ENCODE measurements at places on chromosomes 5 and 9.
A peak's percentile ranks its signal among the peaks of the same experiment; 100 is the strongest.

GRCh38 chr5:143229896-143230675 lies 173.4 kb downstream of the NR3C1 start:
- peak; percentile 45 for DNase-seq

DNA sequence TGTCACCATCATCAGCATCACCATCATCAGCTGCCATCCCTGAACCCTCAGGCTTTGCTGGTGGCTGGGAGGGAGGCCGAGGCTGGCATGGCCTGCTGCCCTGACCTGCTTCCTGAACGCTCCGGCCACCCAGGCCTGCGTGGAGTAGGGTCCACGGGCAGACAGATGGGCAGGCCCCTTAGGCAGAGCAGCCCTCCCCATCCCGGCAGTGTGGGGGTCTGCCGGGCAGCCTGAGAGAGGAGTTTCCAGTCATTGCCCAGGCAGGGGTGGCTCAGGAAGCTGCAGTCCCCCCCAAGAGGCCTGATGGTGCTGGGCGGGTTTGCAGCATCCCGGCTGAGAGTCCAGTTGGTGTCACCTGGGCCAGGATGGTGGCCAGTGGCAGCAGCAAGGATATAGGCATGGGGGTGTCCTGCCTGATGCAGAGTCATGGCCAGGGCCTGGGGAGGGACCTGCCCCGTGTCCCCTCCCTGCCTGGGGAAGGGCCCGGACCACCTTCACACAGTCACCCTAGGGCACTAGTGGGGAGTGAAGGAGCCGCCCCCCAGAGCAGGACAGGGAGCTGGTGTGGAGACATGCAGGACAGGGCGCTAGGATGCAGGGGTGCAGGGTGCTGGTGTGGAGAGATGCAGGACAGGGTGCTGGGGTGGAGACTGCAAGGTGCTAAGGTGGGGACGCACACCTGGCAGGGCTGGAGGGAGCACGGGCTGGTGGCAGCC lies 7.7 kb upstream of the EGFL7 start:
- DNase-seq, result no peak

DNA sequence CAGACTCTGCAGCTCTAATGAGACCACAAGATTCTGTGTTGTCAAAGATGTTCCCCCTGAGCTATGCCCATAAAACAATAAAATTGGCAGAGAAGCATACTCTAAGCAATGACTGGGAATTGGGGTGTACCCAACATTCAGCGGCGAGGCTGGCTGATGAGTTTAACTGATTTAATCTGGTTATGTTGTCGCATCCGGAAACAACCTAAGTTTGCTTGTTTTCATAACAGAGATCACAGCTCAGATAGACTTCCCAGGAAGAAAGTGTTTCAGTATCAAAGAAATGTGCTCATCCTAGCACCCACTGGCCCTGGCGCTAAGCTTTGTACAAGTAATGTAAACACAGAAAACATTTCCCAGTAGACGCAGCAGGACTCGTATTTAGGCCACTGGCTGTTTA lies 7.4 kb downstream of the SEMA5A start:
- DNase-seq, result no peak

- no peak for DNase-seq
Observed at GRCh38 chr9:20906326-20906725, 125.1 kb downstream of the HACD4 start.

- DNase-seq, result no peak
Observed at GRCh38 chr5:78718824-78719223, 70.3 kb upstream of the LHFPL2 start.

- DNase-seq, result peak; percentile 65
Observed at GRCh38 chr9:81686614-81687520, 2.5 kb downstream of the TLE1 start.

DNA sequence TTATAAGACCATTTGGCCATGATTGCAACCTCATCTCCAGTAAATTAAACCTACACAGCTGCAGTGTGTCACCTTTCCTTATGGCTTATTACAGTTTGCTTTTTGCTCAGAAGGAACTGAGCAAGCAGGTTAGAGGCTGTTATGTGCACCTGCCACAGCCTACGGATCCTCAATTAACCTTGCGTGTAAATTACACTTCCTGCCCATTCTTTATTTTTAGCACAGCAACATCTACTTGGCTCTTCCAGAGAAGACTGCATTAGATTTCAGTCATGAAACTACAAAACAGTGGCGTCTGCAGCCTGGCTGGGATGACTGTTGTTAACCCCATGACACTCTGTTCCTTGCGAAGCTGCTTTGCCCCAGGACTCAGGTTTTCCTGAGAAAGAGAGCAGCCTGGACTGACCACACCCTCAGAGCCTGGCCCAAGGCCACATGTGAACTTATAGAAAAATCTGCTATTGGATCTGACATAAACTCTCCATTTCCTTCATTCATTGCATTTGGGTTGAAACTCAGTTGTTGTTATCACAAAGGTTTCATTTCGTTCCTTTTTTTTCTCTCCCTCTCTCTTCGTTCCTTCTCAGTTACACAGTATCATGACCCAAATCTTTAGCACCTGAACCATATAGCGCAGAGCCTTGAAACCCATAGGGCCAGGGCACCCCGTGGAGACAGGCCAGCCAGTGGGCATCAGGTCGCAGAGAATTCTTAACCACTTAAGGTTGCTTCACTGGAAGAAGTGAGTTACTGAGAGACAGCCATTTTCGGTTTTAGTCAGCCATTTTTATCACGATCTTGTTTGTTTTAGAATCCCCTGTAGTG lies 138.6 kb downstream of the PALM2AKAP2 start:
- DNase-seq, result no peak

DNA sequence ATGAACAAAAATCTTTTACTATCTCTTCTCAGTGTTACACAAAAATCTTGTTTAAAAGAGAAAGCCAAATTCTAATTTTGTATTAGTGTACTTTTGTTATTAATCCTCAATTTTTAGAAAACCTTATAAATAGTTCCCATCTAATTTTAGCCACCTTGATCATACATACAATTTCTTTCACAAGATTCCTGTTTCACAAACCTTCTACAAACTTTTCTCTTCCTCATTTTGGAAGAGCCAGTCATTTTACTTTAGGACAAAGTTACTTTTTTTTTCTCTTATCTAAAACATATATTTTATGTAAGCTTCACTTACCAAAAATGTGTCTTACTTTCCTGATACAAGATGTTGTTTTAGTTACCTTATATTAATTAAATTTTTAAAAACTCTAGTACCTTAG lies 161.3 kb downstream of the YIPF5 start:
- no peak for DNase-seq

GRCh38 chr9:93461821-93462220 lies 8.4 kb upstream of the FAM120AOS start:
- no peak for DNase-seq

- no peak for DNase-seq
Observed at GRCh38 chr5:122007546-122007945, 45.8 kb downstream of the SRFBP1 start.

- no peak for DNase-seq
Observed at GRCh38 chr5:168583742-168584482, 4.7 kb upstream of the PANK3 start.

DNA sequence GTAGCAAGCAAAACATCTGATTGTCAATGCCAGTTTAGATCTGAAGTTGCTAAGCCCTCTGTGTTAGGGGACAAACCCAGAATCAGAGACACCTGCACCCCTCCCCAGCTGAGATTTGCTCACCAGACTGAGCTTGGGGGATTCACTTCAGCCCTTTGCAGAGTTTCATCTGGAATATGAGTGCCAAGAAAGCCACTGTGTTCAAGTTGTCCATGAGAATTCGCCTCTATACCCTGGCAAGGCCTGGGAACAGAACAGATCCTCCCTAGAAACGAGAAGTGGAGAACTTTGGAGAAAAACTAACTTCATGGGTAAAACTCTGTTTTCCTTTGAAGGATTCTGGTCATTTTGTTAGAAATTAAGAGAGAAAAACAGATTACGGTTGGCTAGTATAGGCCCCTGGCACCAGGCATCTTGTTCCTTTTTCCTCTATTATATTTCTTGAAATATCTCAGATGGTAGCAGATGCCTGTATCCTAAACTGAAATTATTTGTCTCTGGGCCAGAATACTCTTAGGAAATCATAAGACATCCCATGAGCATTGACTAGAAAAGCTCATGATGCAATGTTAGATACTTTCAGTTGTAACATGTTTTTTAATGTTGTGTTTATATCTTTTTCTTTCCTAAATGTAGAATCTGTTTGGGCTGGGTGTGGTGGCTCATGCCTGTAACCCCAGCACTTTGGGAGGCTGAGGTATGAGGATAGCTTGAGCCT lies 64.4 kb downstream of the SNX18 start:
- DNase-seq, result peak; percentile 28

GRCh38 chr5:34498572-34498971 lies 157.6 kb upstream of the RAI14 start:
- no peak for DNase-seq

DNA sequence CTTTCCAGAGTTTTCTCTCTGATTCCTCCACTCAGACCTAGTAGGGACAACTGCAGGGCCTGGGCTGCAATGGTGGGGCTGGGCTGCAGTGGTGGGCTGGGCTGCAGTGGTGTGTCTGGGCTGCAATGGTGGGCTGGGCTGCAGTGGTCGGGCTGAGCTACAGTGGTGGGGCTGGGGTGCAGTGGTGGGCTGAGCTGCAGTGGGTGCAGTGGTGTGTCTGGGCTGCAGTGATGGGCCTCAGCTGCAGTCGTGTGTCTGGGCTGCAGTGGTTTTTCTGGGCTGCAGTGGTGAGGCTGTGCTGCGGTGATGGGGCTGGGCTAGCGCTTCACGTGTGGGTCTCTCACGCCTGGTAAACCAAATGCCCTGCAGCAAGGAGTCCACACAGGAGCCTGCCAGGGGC lies 27.4 kb downstream of the ABO start:
- DNase-seq, result no peak

DNA sequence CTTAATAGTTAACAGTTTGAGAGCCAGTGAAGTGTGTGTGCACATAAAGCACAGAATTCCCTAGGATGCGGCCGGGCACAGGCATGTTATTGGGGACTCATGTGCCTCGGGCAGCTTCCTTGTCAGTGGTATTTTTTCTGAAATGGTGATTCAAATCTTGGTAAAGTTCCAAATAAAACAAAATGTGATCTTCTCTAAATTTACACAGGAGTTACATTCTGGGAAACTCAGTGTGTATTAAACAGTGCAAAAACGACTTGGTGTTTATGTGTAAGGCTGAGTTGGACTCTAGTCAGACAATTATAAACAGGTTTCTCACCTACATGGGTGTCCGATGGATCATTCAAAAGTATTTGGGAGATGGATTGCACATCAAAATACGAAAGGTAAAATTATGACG lies 48.9 kb downstream of the BOD1 start:
- DNase-seq, result no peak

DNA sequence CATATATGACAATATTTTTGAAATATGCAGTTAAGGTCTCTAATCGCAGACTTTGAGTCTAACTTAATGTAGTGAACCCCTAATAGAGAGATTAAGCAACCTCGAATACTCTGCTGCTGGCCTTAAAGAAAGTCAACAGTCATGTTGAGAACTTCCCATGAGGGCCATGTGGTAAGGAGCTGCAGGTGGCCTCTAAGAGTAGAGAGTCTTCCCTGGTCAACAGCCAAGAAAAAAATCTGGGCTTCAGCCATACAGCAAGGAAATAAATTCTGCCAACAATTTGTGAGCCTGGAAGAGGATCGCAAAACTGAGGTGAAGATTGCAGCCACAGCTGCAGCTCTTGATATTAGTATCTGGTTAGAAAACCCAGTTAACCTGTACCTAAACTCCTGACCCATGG lies 935.2 kb upstream of the TYRP1 start:
- DNase-seq, result no peak

GRCh38 chr9:71498691-71499090 lies 269.6 kb downstream of the CEMIP2 start:
- no peak for DNase-seq

GRCh38 chr9:2465516-2465915 lies 156.1 kb upstream of the VLDLR start:
- no peak for DNase-seq

DNA sequence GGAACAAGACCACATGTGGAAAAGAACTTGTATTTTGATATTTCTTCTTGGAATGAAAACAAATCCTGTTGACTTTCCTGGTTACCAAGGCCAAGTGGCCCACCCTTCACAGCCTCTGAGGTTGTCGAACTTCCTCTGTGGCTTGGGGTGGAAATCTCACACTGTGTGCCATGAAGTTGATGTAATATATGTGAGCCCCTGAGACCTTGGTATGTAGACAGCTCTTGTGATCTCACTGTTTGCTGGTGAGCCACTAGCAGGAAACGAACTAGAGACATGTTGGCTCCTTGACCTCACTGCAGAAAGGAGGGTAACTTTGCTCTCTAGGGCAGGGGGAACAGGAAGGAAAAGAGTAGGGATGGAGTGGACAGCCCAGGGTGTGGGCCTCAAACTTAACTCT lies 159.4 kb downstream of the ARHGAP26 start:
- no peak for DNase-seq

DNA sequence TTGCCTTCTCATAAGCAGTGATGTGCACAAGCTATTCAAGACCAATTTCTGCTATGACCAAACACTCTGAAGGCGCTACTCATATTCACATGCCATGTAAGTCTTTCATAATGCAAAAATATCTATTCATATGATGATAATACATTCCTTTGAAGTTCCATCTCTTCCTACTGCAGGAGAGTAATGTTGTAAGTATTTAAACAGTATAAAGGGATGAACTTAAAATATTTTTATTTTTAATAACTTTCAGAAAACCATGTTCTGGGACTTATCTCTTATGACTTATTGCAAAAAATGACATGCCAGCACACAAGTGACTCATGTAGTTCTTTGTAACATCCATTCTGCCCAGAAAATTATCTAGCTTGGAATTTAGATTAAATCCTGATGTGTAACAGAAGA lies 376.4 kb downstream of the KCTD16 start:
- DNase-seq, result no peak

DNA sequence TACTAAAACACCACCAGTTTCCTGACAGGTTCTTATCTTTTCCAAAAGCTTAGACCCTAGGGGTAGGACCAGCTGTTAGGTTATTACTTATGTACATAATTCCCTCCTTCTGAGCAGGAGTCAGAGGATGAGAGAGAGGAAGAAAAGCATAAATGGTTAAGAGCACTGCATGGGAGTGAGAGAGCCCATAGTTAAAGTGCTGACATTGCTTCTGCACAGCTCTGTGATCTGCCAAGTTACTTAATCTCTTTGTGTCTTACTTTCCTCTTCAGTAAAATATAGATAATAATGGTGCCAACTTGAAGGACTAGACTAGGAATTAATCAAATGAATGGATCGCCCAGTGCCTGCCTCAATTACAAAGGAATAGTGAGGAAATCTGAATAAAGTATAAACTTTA lies 66.4 kb downstream of the NRG2 start:
- no peak for DNase-seq

GRCh38 chr5:16417398-16418074 lies 48.1 kb downstream of the ZNF622 start:
- no peak for DNase-seq
